ENCODE measurements at places on chromosomes 2 and 18.

DNA sequence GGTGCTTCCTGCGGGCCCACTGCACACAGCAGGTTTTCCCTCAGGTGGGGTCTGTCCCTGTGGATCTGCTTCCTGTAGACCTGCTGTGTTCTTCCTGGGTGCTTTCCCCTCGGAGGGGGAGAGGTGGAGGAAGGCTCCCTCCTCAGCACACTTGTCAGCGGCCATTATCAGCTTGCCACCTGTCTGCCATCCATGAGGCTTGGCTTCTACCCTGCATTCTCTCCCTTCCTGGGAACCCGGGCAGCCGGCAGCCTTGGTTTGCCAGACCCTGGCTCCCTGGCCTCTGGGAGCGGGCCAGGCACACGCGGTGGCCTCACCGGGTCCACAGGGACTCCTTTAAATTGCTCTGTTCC, 58.5 kb downstream of the INPP5D start:
- no peak for DNase-seq

DNA sequence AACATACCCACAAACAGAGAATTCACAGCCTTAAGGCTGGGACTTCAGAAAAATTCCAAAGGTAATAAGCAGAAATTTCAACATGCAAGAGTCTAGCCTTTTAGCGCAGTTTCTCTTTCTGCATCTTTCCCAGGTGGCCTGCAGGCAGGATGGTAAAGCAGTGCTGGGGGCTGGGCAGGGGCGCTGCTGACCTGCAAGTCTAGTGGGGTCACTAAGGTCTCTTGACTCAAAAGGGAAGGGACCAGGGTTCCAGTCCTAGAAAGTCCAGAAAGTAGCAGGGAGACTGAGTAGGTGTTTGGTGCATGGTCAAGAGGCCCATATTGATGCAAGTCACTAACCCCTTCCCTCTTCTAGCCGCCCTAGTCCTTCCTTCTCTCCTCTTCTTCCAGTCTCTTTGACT, 169.2 kb downstream of the TGIF1 start:
- DNase-seq, result no peak

DNA sequence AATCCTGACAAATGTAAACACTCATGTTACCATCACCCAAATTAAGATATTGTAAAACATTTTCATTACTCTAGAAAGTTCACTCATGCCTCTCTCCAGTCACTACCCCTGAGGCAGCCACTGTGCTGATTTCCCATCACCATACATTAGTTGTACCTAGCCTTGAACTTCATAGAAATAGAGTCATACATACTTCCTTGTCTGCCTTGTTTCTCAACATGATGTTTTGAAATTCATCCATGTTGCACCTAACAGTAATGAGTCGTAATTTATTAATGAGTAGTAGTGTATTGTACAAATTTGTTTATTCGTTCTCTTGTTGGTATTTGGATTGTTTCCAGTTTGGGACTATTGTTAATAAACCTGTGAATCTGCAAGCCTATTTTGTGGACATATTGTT, 49.0 kb upstream of the TWSG1 start:
- DNase-seq, result no peak

GRCh38 chr2:19580830-19581229, 222.4 kb upstream of the OSR1 start:
- no peak for DNase-seq

DNA sequence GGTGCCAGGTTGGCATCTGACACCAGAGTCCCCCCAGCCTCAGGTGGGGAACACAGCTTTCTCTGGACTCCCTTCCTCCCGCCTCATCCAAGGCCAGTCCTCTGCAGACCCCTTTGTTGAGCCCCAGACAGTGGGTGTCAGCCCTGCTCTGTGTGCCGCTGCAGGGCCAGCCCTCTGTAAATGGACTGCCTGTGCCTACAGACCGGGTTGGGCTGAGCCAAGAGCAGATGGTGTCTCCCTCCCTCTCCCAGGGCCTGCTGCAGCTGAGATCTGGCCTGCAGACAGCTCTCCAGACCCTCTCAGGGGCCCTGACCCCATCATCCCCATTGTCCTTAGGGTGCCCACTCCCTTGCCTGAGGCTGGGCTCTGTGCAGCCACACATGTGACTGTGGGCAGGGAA, 160.8 kb downstream of the KLHL29 start:
- no peak for DNase-seq

DNA sequence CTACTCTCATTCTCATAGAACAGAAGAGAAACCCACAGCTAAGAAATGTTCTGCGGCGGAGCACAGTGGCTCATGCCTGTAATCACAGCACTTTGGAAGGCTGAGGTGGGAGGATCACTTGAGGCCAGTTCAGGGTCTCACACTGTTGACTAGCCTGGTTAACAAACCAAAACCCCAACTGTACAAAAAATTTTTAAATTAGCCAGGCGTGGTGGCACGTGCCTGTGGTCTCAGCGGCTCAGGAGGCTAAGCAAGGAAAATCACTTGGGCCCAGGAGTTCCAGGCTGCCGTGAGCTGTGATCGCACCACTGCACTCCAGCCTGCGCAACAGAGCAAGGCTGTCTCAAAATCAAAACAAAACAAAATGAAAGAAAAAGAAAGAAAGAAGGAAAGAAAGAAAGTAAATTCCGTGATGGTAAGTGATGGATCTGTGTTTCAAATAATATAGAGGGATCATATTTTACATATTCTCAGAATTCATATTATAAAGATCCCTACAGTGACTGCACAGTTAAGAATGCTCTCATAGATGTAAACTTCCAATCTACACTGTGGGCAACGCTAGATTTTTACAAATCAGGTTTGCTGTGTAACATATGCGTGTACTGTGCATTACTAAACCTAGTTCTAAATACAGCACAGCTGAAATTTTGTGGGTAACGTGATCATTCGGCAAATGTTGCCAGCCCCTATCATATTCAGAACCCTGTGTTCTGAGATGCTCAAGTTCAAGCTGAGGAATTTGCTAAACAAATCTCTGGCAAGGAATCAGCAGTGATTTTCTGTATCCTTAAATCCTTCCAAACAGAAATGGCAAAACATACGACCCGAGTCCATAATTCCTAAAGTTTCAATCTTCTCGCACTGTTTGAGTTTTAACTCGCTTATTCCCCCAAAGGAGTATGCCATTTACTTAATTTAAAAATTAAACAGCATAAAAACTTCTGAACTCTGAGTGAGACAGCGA, 1.2 kb upstream of the RAB12 start:
- no peak for DNase-seq

GRCh38 chr2:10538224-10538894, 90.2 kb upstream of the ODC1 start:
- no peak for DNase-seq

GRCh38 chr18:77106331-77106730, 26.3 kb downstream of the MBP start:
- DNase-seq, result peak; percentile 69

DNA sequence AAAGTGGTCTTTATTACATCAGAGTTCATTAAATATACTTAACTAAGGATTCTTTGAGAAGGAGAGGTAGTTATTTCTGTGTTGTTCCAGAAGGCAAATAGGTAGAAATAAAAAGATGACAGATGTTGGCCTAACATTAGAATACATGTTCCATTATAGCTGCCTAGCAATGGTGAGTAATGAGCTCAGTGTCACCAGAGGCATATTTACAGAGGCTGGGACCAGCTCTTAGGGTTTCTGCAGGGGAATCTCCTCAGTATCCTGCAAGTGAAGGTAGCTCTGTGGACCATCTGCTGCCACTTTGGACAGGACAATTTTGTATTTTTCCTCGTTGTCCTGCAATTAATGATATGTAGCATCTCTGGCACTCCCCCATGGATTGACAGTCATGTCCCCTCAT, 416.0 kb downstream of the THSD7B start:
- no peak for DNase-seq

- no peak for DNase-seq
Observed at GRCh38 chr2:100944617-100945432, 57.3 kb upstream of the RPL31 start.

GRCh38 chr2:126849054-126849453, 49.6 kb upstream of the TEX51 start:
- DNase-seq, result no peak

Measured in activated CD4-positive, alpha-beta T cell treated with anti-CD3 and anti-CD28 coated beads, Interleukin-2, amount 50 U/mL, for 4 hours (primary cell).